Sciatic nerve (tissue), 2 donors: ENCODE measurements at places on chromosomes 7 and 10.

DNA sequence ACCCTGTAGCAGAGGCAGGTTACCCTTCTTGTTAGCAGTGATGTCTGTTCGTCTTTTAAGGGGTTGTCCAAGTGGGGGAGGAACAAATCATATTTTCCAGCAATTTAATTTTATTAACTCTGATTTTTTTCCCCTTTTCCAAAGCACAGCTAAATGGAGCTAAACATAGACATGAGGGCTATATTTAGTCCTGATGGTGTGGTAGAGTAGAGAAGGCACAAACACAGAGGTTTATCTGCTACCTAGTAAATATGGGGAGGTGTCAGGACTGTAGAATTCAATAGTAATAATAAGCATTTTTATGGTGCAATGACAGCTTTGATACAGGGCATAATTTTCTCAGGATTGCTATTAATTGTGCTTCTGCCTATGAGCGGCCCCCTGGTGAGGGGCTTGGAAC is 22.5 kb downstream of the LRRC4 start:
- DNase-seq = no peak

- no peak for DNase-seq
These were observed 19.9 kb upstream of the GPAM start for GRCh38 chr10:112203328-112204076.

DNA sequence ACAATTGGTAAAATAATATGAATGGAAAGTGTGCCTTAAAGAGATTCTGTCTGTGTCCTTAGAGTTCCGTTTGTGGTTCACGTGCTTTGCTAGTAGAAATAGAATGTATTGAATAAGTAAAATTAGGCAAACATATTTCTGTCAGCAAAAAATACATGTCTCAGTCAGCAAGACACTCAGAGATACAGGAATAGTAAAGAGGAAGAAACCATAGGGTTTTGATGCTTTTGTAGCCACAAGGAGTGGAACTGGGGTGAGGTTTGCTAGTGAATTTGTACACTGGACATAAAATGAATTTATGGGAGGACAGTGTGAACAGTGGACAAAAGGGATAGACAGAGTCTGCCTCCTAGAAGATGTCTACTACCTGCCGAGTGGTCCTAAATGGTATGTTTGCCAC is 289.2 kb upstream of the NRP1 start:
- no peak for DNase-seq

DNA sequence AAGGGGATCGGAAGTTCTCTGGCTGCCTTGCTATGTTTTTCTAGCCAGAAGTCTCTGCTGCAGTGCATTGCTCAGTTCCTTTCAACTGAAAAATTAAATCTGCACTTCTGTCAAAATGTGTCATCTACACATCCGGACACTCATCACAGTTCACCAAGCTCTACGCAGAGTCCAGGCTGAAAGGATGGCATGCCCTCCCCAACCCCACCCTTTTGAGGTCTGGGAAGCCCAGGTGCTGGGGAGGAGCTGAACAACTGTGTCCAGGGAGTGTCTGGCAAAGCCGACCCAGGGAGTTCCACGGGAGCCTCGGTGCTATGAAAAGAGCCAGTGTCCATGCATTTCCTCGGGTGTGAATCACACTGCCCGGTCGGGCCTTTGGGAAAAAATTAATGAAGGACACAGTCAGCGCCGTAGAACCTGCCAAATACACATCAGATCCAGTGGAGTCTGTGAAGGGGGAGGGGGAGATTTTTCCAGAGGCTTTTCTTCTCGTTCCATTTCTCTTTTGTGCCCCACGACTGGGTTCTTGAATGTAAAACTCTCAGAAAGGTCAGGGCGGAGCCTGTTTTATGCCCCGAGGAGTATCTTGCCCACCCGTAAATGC is 757 bp upstream of the PALS2 start:
- DNase-seq = peak; percentile 59

- no peak for DNase-seq
These were observed 39.0 kb upstream of the KIF5B start for GRCh38 chr10:32095116-32095733.

GRCh38 chr7:12031186-12031585 is 179.9 kb upstream of the TMEM106B start:
- DNase-seq = no peak

- no peak for DNase-seq
These were observed 544.2 kb upstream of the PHF14 start for GRCh38 chr7:10429511-10429910.

- no peak for DNase-seq
These were observed 15.6 kb upstream of the CCSER2 start for GRCh38 chr10:84312816-84313215.

DNA sequence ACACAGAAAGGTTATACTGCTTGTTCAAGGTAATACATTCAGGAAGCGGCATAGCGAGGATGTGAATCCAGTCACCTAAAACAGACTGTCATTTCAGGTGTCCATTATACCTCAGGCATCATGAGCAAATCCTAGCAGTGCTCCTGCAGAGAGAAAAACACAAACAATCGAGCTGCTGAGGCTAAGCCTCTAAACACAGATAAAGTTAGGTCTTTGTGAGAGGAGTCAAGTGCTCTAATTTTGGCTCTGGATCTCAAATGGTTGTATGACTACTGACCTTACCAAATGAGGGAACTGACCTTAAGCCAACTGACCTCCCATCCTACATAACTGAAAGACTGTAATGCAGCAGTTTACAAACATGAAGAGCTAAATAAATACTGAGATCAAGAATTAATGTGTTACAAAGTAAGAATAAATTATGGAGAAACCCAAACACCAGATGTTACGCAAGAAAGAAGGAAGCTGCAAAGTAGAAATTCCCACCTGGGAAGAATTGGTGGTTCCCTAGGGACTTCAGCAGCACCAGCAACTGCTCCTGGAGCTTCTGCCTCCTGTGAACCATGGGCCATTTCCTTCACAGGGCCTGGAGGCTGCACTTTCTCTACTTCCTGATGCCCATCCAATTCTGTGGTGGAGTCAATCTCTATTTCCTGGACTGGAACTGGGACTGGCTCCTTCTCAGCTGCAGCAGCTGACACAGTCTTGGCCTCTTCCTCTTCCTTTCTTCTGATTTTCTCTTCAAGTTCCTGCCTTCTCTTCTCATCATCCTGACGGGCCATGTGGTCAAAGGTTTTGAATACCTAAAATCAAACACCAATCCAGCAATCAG is 5.8 kb downstream of the NUDCD3 start:
- no peak for DNase-seq

GRCh38 chr7:574661-575395 is 55.2 kb upstream of the PDGFA start:
- DNase-seq = no peak

- no peak for DNase-seq
These were observed 233.3 kb downstream of the SKAP2 start for GRCh38 chr7:26630941-26631580.

GRCh38 chr7:125670926-125671572 is 741.4 kb upstream of the POT1 start:
- DNase-seq = no peak

- DNase-seq = no peak
These were observed 166.4 kb upstream of the ADO start for GRCh38 chr10:62638062-62638477.

- DNase-seq = no peak
These were observed 6.8 kb downstream of the DLG5 start for GRCh38 chr10:77919713-77920108.

DNA sequence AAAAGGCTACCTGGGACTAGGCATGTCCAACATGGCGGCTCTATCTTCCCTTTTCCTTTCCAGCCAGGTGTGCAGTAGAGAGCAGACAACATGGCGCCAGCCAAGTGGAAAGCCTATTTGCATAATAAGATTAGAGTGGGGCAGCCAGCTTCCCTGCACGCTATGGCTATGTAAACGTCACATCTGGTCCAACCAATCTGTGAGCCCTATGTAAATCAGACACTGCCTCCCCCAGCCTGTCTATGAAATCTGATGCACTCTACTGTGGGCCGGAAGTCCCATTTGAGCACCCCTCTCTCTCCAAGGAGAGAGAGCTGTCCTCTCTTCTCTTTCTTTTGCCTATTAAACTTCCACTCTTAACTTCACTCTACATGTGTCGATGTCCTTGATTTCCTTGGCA is 984.9 kb upstream of the AUTS2 start:
- no peak for DNase-seq

DNA sequence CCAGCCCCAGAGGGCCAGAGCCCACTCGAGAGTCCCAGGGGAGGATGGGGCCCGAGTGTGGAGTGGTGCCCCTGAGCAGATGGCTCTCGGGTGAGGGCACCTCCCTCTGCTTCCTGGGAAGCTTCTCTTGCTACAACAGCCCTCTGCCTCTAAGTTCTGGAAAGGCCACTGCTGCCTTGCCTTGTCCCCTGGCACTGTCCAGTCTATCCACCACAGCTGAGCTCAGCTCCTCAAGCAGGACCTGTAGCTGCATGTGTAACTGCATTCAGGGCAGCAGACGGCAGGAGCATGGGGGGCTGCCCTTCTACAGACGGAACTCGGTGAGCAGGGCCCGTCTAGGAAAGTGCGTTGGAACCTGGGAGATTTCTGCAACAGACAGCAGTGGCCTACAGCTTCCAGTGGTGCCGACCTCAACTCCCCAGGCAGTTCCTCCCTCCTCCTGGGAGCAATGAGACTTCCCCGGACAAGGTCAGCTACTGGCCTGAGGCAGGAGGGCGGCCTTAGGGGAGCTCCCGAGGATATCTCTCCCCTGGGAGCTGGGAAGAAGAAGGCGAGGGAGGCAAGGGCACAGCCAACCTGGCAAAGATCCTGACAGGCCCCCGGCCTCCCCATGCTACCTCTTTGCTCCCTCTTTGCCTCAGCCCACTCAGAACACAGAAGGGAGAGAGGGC is 88.5 kb downstream of the DLG5 start:
- DNase-seq = no peak

DNA sequence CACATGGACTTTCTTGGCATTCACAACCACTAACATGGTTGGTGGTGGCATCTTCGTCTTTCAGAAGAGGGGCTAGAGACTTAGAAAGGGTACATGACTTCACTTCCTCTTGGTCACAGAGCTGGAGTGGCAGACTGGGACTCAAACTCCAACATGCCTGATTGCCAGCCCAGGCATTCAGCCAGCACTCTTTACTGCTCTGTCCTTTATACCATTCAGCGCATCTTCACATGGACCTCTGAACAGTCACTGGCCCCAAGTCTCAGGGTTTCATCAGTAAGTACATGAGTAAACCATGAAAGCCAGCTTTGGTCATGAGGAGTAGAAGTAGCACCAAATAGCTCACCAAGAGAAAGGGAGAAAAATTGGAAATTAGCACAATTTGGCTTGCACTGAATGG is 148.4 kb upstream of the KLF14 start:
- no peak for DNase-seq

- no peak for DNase-seq
These were observed 30.0 kb upstream of the TRIL start for GRCh38 chr7:28988091-28988490.

DNA sequence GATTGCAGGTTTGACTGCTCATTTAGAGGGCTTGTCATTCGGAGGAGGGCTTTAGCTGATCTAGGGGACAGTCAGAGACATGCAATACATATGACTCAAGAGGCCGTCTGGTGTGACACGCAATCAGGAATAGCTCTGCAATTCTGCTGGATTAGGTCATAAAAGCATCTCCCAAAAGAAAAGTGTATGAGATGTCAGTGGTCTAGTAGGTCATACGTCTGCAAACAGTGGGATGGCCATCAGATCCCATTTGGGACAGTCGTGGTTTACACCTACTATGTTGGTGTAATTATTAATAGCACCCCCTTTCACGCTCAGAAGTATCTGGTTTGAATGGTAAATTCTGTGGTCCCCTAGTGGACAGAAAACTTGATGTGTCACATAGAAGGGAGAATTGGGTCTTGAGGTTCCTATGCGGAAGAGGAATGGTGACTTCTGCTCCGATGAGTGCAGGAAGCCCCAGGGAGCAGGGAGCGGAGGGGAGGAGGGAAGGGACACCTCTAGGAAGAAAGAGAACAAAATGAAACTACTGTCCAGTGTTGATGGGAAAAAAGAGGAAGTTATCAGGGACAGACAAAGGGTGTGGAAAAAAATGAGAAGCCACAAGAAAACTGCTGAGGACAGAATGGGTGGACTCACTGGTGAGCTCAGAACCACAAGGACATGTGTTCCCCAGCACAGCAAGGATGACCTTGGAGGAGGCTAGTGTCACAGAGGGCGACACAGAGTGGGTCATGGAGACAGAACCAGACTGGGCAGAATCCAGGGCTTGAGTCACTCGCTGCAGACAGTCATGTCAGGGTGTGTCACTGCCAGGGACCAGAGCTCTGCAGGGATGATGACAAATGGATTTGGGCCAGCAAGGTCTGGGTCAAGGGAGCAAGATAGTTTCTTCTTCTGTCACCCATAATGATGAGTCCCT is 59.9 kb downstream of the MAP3K8 start:
- DNase-seq = no peak

- no peak for DNase-seq
These were observed 59.6 kb upstream of the ZNF32 start for GRCh38 chr10:43708262-43708661.

DNA sequence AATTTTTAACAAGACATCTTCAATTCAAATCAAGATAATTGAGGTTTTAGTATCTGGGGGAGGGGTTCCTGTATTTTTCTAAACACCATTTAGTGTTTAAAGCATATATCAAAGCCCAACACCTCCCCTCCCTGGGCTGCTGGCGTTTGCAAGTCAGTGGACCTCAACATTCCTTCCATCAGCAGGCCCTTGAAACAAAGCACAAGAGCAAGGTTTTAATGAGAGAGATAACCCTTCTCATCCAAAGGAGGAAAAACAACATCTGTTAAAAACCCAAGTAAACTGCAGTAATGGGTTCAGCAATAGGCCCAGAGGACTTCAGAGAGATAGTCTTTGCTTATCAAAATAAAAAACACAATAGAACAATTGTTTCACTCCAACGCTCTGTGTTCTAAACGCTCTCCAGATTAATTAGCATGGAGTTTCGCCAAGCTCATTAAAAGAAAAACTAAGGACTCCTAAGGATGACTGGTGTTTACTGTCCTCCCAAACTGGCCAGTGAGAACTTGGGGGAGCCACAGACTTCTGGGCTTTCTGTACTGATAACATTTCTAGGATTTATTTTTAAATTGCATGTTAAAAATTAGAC is 2.5 kb downstream of the JCAD start:
- no peak for DNase-seq

- no peak for DNase-seq
These were observed 277.8 kb downstream of the EXOC4 start for GRCh38 chr7:133530682-133531081.

DNA sequence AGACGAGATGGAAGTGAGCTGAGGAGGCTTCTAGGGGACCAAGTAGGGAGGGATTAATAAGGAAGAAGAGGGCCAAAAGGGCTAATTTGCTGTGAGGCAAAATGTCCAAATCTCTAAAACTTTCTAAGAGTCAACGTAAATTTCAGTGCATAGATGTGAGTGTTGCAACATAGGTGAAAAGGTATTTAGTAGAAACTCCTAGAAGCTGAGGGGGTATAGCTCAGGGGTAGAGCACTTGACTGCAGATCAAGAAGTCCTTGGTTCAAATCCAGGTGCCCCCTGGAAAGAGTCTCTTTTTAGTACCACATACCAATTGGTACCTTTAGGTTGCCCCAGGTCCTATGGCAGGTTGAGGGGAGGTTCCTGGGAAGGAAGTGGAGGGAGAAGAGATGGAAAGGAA is 48.7 kb upstream of the ZNF746 start:
- no peak for DNase-seq

DNA sequence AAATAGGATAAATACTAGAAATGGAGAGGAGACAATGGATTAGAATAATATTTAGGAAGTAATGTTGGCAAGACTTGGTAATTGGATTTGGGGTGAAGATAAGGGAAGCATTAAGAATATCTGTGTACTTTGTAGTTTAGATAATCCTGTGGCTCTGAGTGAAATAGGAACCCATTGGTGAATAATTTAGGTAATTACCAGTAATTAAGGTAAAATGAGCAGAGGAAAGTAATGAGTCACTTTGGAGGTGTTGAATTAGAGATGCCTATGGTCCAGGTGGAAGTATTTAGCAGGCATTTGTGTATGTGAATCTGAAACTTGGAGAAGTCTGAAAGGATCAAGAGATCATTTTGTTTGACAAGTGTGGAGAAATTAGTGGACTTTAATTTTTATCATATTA is 5.7 kb downstream of the C1GALT1 start:
- DNase-seq = no peak
